ENCODE measurements at places on chromosomes 2 and 18.

- no peak for DNase-seq
Observed at GRCh38 chr2:205564346-205565141, 117.8 kb upstream of the NRP2 start.

DNA sequence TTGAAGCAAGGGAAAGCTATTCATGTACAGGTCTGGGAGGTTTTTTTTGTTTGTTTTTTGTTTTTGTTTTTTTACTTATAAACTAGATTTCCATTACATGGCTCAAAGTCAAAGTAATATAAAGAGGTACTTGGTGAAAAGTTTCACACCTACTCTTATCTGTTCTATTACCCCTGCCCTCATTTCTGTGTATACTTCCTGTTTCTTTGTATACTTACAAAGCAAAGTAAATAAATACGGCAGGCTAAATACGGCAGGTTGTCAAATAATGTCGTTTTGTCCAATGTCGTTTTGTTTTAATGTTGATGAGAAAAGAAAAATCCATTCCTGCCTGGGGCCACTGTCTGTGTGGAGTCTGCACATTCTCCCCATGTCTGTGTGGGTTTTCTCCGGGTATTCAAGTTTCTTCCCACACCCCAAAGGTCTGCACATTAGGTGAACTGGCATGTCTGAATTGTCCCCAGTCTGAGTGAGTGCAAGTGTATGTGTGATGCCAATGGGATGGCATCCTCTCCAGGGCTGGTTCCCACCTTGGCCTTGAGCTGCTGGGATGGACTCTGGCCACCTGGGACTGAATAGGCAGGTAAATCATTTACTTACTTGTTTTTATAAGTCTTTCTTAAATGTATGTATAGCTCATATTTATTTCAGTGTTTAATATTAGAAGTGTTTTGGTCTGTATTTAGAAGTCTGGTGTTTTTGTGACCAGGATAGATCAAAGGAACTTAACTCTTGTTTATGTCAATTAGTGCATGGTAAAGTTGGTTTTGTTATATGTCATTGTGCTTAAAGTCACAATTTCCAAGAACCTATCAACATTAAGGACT is 13.4 kb downstream of the STAMBP start:
- DNase-seq: no peak

GRCh38 chr2:73238976-73239375 is 4.9 kb downstream of the CCT7 start:
- DNase-seq: no peak

- no peak for DNase-seq
Observed at GRCh38 chr2:161943011-161943410, 131.0 kb downstream of the DPP4 start.

DNA sequence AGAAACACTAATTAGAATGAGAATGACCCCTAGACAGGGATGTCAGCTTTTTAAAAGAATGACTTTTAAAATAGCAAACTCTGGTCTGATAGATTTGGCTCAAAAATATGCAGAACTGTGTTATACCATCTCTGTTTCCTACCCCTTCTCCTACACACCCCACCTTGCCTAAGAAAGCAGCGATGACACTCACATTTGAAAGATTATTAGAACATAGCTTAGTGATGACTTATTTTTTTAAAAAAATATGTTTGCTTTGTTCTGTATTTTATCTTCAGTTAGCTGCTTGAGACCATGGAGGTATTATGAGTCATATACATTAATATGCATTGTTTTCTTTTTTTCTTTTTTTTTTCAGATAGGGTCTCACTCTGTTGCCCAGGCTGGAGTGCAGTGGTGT is 176.7 kb upstream of the TPO start:
- DNase-seq: no peak

DNA sequence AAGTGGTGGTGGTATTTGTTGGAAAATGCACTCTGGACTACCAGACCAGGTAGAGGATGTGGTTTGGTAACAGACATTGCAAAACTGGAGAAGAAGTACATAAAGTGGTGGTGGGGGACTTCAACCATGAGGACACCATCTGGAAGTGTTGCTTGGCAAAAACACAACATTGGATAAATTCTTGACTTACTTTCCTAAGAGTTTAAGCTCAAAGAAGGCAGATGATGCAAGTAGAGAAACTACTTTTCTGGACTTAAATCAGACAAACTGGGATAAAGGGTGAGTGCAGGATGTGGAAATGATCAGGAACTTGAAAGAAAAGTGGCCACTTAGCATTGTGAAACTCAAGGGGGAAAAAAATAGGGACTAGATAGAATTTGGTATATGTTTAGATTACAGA is 487.4 kb downstream of the ZEB2 start:
- no peak for DNase-seq

DNA sequence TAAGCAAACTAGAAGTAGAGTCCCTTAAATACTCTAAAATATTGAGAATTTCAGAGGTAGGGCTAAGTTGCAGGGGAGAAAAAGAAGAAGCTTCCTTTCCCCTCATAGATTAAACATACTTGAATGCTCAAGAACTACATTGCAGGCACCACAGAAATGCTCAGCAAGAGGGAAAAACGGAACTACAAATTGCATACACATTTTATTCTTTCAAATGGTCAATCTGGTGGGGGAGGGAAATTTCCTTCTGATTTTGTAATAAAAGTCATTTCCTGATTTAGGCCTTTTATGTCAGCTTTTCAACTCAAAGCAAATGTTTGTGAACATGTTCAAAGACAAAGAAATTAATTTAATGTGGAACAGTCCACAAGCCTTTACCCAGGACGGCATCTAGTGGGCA is 33.0 kb downstream of the FARSB start:
- DNase-seq: no peak

- no peak for DNase-seq
Observed at GRCh38 chr18:51802569-51803428, 537.2 kb upstream of the DCC start.

DNA sequence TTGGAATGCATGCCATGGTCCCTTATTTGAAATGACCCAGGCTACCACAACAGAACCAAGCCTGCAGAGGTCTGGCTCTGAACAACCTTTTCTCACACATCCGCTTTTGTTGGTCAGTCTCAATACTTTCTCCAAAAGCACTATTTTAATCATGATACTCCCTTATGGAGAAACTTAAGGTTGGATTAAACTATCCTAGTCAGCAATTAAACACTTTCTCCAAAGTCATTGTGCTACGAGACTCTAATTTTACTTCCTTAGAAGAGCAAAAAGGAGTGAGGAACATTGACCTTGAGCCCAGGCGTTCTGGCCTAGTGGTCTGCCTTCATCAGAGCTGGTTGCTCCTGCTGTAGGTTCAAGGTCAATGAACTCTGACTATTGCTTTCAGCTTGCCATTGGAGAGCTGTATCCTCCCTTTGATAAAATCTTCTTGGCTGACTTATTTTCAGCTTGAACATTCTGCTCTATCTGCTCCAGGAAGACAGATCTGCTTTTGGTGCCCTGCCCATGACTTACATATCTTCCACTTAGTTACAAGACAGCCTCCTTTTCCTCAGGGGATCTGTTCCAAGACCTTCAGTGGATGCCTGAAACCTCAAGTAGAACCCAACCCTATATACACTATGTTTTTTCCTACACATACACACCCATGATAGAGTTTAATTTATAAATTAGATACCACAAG is 91.2 kb downstream of the NCKAP5 start:
- DNase-seq: no peak

Measured in right forelimb (tissue), 1 donor.